Thoracic aorta (tissue), 2 donors: ENCODE measurements at places on chromosomes 3 and 15. TPM values are rescaled to one million over a fixed set of nuclear protein-coding genes. Genes with fewer than 3 reads are reported as not detected.
A peak's percentile ranks its signal among the peaks of the same experiment; 100 is the strongest.

CISH gene
- total RNA-seq: 13.3 TPM

ZNF621 gene
- 27.1 TPM for total RNA-seq

GOLGA8S gene
- total RNA-seq: 0.42 TPM

ABI3BP gene
- total RNA-seq: 185 TPM

GRIP2 gene
- 4.2 TPM for total RNA-seq

USP50 gene
- total RNA-seq: not detected

TMEM212 gene
- not detected for total RNA-seq

SLC28A1 gene
- 1.6 TPM for total RNA-seq

MST1 gene
- 8.3 TPM for total RNA-seq

PRTG gene
- 3.0 TPM for total RNA-seq

EOMES gene
- total RNA-seq: 0.63 TPM

CCNB2 gene
- 0.54 TPM for total RNA-seq

LZTFL1 gene
- total RNA-seq: 22.7 TPM

COL8A1 gene
- total RNA-seq: 916 TPM

RTP1 gene
- total RNA-seq: 0.27 TPM

GRCh38 chr3:172151651-172152649, 112.6 kb downstream of the FNDC3B start:
- H3K36me3 ChIP-seq: no peaks in the 10 kb centered on the region
- no peak for DNase-seq
- peak overlapping the region; percentile 88 for H3K27ac ChIP-seq
- no peaks in the 10 kb centered on the region for H3K27me3 ChIP-seq

- H3K4me1 ChIP-seq: peaks cover 6% of the 10 kb centered on the region
- no peaks in the 10 kb centered on the region for H3K36me3 ChIP-seq
- no peak overlapping the region for H3K4me3 ChIP-seq
- H3K27me3 ChIP-seq: no peaks in the 10 kb centered on the region
- no peak overlapping the region for H3K27ac ChIP-seq
- no peak for DNase-seq
These were observed 41.7 kb upstream of the ZBTB38 start for GRCh38 chr3:141326626-141327025.

DNA sequence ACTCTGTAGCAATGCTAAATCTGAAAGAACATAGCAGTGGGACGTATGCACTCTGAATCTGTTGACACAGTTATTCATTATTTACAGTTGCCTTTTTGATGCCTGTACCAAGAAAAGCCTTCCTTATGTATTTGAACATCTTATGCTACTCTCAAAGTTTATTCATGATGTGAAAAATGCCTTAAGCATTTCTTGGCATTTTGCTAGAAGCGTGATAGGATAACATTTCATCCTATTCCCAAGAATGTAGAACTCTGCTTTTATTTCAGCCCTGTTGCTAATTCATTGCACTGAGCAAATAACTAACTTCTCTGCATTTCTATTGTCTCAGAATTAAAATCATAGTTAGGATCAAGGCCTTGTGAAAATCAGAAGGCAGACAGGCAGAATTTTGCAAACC, 105.5 kb downstream of the STRIT1 start:
- no peak for DNase-seq
- H3K27me3 ChIP-seq: no peaks in the 10 kb centered on the region
- H3K4me1 ChIP-seq: no peaks in the 10 kb centered on the region
- no peak overlapping the region for H3K27ac ChIP-seq
- no peaks in the 10 kb centered on the region for H3K36me3 ChIP-seq

GRCh38 chr3:46301122-46301835, 52.6 kb upstream of the CCR2 start:
- no peak for DNase-seq
- no peaks in the 10 kb centered on the region for H3K27me3 ChIP-seq
- H3K4me1 ChIP-seq: peaks cover 4% of the 10 kb centered on the region

DNA sequence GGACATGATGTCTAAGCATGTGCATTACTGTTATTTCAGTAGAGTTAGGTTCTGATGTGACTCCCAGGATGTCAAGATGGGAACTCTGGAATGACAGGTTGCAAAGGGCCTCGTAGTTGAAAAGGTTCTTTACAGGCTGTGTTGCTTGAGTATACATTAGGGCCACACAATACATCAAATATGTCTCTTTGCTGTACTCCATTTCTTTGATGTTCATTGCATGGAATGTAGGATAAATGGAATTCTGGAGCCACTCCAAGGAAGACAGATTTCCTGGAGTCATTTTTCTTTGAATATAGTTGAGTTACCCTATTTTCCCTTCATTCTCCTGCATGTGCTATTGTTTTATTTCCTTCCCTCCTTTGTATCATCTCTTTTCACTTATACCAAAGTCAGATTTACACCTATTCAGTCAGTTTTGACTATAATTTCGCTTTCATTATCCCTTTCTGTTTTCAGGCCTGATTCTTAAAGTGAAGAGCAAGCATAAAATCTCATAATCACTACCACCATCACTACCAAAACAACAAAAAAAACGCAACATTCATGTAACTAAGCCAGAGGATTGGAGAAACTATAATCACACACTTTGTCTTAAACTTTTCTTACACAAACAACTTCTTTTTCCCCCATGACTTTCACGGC, 61.2 kb upstream of the PTX3 start:
- H3K27me3 ChIP-seq: no peaks in the 10 kb centered on the region
- no peak overlapping the region for H3K4me3 ChIP-seq

DNA sequence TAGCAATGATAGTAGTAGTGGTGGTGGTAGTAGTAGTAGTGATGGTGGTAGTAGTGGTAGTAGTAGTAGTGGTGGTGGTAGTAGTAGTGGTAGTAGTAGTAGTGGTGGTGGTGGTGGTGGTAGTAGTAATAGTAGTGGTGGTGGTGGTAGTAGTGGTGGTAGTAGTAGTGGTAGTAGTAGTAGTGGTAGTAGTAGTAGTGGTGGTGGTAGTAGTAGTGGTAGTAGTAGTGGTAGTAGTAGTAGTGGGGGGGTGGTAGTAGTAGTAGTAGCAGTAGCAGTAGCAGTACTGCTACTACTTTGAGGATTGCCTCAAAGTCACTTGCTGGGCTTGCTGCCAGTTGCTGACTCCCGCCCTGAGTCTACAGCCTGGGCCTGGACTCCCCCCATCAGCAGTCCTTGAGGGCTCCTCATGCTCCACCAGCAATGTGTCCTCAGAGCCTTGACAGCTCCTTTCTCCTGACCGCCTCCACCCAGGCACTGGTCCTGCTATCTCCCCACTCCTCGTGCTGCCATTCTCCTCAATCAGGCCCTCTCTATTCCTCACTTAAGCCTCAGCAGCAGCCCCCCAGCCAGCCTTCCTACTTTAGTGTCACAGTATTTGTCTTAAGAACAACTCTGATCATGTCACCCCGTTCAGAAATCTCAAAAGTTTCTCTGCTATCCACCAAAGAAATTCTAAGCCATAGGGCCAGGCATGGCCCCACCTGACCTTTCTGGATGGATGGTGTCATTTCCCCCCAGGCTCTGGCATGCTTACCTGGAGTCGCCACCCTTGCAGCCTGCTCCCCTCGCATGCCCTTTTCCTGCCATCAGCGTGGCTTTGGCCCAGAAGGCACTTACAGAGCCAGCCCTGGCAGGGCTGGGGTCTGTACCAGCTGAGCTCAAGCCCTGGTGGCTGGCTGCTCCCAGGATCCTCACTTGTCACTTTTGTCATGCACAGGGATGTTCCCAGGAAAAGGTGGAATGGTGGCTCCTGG, 45.6 kb downstream of the DLEC1 start:
- H3K27ac ChIP-seq: peak overlapping the region; percentile 10
- no peaks in the 10 kb centered on the region for H3K36me3 ChIP-seq
- no peak overlapping the region for H3K4me3 ChIP-seq
- H3K4me1 ChIP-seq: no peaks in the 10 kb centered on the region
- DNase-seq: no peak

DNA sequence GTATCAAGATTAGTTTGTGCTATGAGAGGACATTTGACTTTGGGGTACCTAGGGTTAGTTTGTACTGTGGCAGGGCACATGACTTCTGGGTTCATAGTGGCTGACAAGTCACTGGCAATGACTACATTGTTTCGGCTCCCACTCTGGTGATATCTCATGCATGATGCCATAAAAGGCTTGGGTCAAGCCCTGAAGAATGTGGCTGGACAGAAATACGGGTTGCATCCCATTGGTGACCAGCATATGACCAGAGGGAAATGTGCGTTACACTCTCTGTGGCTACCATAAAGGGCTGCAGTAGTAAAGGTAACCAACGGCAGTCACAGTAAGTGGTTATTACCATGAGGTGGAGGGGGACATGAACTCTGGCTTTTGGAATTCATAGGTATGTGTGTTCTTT, 18.4 kb downstream of the THOC7 start:
- H3K4me1 ChIP-seq: no peaks in the 10 kb centered on the region
- H3K36me3 ChIP-seq: no peaks in the 10 kb centered on the region
- H3K4me3 ChIP-seq: no peak overlapping the region

GRCh38 chr3:120730576-120731542, 11.5 kb downstream of the RABL3 start:
- H3K27me3 ChIP-seq: no peaks in the 10 kb centered on the region
- H3K4me1 ChIP-seq: no peaks in the 10 kb centered on the region
- no peak overlapping the region for H3K27ac ChIP-seq
- DNase-seq: no peak
- H3K36me3 ChIP-seq: no peaks in the 10 kb centered on the region

DNA sequence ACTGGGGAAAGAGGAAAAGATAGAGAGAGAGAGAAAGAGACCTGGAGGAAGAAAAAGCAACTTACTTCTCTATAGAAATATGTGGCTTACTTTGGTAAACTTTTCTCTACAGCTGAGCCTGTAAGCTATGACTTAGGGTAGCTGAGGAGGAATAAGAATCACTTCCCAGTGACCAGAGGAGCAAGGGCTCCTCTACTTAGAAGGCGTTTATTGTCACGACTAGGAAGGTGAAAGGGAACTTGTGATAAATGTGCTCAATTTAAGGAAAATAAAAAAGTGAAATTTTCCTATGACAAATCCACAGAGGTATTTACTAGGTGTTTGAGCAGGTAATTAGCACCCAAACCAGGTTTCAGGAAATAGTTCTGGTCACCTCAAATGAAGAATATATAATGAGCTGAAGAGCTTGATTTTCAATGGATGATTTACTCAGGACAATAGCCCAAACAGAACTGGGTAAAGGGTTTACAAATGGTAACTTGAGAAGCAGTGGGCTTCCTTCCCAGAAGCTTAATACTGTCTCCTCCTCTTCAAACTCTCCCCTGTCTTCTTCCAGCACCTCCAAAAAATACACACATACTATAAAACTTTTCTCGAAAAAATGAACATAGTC, 46.1 kb downstream of the SOX2 start:
- H3K27me3 ChIP-seq: no peaks in the 10 kb centered on the region
- no peaks in the 10 kb centered on the region for H3K36me3 ChIP-seq
- no peaks in the 10 kb centered on the region for H3K4me1 ChIP-seq
- H3K27ac ChIP-seq: no peak overlapping the region
- no peak for DNase-seq

GRCh38 chr3:11671648-11672100, 28.0 kb upstream of the VGLL4 start:
- H3K36me3 ChIP-seq: no peaks in the 10 kb centered on the region
- DNase-seq: no peak
- no peaks in the 10 kb centered on the region for H3K27me3 ChIP-seq
- peak overlapping the region; percentile 58 for H3K4me3 ChIP-seq

- no peak overlapping the region for H3K4me3 ChIP-seq
- no peaks in the 10 kb centered on the region for H3K4me1 ChIP-seq
- H3K27me3 ChIP-seq: no peaks in the 10 kb centered on the region
- H3K36me3 ChIP-seq: no peaks in the 10 kb centered on the region
- DNase-seq: no peak
These were observed 1.1 kb upstream of the THSD4 start for GRCh38 chr15:71114066-71114680.

DNA sequence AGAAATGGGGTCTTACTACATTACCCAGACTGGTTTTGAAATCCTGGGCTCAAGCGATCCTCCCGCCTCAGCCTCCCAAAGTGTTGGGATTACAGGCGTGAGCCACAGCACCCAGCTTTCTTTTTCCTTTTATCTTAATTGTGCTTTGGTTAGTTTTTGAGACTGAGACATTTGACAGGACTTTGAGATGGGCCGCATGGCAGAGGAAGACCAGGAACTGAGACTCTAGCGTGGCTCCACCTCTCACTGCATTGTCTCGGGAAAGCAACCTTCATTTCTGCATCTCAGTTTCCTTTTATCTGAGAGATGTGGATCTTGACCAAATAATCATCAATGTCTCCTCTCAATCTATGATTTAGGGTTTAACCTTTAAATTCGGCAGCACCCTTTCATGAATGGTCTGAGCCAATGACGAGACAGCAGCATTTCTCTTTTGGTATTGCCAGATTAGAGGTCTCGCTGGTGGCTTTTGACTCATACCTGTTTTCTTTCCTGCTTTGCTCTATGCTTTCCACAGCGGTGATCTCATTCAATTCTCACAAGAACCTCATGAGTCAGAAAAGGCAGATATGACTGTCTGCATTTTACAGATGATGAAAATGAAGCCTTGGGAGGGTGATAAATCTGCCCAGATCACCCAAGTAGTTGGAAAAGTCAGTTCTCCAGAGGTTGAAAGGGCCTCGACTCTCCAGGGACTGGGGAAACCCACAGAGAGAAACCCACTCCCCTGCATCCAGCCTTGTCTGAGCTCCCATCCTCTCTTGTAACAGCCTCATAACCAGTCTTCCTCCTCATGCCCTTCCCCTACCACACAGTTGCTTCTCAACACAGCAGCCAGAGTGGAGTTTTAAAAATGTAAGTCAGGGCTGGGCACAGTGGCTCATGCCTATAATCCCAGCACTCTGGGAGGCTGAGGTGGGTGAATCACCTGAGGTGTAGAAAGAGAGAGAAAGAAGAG, 84.8 kb upstream of the FOXB1 start:
- H3K27ac ChIP-seq: no peak overlapping the region
- no peaks in the 10 kb centered on the region for H3K36me3 ChIP-seq
- DNase-seq: no peak
- no peak overlapping the region for H3K4me3 ChIP-seq
- H3K4me1 ChIP-seq: no peaks in the 10 kb centered on the region
